NCI-H510A treated with DMSO at 0.1 percent for 48 hours (cell line): ENCODE measurements at places on chromosomes 12 and 14.

- DNase-seq = no peak
These were observed 396.7 kb downstream of the NPAS3 start for GRCh38 chr14:33335366-33335765.

DNA sequence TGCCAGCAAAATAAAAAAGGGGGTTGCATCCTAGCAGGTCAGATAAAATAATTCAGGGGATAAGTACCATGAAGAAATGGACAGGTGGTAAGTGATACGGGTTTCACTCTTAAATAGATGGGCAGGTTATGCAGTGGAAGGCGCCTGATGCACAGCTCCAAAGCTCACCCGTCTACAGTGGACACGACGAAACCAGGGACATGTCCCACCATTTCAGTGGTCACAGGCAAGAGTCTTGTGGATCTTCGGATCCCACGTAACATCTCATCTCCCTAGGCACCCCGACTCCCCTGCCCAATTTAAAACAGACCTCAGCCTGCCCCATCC lies 60.5 kb downstream of the DDX51 start:
- peak; percentile 66 for DNase-seq

GRCh38 chr12:12572659-12573058 lies 10.0 kb upstream of the DUSP16 start:
- DNase-seq = no peak

DNA sequence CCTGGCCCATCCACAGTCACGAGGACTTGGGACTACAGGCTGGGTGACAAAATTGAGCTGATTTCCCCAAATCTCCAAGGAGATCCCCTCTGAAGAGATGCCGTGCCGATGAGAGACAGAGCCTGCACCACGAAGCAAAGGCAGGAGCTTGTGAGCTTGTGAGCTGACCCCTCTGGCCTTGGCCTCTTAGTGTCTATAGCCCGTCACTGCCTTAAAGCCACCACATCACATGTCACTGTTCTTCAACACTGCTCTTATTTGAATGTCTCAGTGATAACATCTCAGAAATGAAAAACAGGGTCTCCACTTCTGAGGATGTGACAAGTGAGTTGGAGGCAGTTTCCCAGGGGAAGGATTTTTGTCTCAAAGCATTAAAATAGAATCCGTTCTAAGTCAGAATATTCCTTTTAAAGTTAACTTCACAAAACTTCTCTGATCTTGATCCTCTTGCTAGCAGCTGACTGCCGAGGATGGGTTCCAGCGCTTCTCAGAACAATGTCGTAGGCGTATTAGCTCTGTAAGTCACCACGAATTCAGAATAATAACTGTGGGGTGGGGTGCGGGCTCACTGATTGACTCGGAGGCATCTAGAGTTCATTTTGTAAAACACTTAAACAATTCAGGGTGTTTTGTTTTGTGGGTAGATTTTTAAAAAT lies 37.5 kb downstream of the CHST11 start:
- DNase-seq = no peak

GRCh38 chr14:62796431-62796830 lies 248.8 kb downstream of the KCNH5 start:
- DNase-seq = no peak

DNA sequence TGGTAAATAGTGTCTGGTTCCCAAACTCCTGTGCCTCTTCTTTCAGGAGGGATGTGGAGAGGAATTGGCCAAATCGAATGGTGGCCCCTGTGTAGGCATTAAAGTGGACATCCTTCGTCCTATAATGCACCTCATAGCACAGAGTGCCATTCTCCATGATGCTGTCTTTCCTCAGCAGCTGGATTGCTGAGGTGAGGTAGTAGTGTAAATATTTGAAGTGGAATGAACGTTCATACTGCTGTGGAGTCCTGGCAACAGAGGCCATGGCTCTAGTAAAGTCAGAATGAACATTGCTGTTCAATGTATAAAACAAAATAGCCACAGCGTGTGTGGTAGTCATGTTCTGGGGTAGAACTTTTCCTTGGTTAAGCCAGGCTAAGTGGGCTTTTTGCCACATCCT lies 2.7 kb downstream of the ART4 start:
- DNase-seq = peak; percentile 29

DNA sequence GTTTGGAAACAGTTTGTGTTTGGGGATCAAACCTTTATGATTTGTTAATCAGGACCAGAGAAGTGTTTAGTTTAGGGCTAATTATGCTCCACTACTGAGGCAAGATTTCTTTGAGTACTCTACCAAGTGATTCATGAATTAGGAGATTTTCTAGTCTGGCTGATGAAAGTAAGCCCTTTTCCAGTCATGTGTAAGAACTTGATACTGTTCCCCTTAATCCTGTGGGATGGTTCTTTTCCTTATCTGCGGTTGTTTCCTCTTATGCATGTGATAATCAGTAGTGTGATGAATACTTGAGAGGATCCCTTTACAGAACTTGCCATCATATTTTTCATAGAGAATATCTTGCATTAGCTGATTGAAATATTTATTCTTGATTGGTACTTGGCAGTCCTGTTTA lies 42.1 kb downstream of the DYRK2 start:
- DNase-seq = no peak

DNA sequence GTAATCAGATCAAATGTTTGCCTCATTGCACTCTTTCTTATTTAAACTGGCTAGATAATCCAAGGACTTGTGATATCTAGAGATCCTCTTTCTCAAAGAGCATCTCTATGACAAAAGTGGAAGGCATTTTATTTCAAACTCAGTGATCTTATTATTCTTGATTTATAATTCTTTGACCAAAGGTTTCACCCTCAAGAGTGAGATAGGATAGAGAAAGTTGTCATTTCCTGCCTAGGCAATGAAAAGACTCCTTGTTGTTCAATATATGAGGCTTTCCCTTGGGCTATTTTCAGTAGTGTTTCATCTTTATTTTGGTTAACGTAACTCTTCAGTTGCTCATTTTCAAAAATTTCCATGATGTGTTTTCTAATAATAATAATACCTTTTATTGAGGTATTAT lies 18.0 kb upstream of the INSM2 start:
- no peak for DNase-seq

- DNase-seq = no peak
These were observed 8.1 kb downstream of the OR10G2 start for GRCh38 chr14:21626491-21627230.

DNA sequence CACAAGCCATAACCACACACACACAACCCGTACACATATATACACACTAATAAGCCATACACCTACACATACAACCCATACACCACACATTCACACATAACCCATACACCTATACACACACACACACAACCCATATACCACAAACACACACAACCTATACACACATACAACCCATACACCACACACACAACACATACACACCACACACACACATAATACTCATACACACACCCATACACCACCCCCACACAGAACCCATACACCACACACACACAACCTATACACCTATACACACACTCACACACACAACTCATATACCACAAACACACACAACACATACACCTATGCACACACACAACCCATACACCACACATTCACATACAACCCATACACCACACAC lies 44.1 kb downstream of the TMEM121 start:
- DNase-seq = no peak

GRCh38 chr12:99529966-99530365 lies 117.6 kb upstream of the GARIN6 start:
- DNase-seq = no peak

DNA sequence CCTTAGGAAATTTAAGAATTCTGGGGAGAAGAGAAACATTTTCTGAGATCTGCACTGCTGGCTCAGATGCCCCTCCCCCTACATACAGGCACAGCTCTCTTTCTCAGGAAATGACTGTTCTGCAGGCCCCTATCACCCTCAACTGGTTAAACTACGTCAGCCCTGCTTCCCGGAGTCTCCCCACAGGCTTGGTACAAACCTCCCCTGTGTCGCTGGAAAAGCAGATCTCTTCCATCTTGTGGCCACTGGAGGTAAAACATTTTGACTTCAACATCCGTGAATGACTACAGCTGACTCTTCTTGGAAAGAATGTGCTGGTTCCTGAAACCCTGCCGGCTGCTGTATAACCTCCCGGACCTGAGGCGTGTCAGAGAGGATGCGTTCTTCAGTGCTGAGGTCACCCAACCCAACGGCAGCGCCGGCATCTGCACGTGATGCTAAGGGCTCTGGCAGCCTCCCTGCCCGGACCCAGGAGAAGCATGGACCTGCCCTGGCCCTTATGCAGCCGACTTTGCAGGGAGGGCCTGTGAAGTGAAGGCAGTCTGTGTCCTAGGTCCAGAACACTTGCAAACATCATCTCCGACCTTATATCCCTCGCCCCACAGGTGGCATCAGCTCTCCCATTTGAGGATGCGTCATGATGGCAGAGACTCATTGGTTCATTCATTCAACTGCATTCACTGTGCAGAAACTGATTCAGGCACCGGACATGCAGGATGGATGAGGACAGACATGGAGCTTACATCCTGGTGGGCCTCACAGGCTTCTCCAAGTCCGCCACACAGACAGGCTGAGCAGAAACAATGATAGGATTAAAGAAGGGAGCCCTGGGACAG lies 129.2 kb downstream of the GCH1 start:
- peak; percentile 80 for DNase-seq

DNA sequence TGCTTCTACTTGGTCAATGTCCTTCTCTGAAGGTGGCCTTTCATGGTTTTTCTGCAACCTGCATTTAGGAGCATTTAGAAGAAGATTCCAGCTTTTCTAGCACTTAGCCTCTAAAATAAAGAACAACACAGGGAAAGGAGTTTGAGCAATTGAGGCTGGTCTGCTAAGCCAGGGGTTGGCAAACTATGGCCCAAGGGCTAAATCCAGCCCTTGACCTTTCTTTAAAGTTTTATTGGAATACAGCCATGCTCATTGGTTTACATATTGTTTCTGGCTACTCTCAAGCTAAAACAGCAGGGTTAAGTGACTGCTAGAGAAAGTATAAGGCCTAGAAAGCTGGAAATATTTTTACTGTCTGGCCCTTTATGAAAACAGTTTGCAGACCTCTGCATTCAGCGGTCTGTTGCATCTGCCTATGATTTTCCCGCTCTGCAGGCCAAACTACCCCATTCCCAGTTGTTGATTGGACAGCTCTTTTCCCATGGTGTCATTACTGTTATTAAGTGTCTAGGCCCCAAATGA lies 39.3 kb downstream of the SPRING1 start:
- peak; percentile 60 for DNase-seq

DNA sequence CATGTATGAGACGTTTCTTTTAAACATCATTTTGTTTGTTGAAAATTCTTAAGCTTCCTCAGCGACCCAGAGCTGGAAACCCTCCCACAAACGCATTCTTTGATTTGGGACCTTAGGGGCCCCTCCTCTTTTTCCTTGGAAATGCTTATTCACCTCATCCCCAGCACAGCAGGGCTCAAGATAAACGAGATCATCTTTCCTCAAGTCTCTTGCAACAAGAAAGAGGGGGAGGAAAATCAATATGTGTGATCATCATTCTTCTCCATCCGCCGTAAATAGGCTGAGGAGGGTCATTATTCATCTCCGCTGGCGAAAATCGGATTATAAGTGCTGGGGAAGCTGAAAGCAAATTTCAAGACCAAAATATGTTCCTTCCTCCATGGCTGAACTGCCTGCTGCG lies 1415.2 kb downstream of the AACS start:
- DNase-seq = no peak

DNA sequence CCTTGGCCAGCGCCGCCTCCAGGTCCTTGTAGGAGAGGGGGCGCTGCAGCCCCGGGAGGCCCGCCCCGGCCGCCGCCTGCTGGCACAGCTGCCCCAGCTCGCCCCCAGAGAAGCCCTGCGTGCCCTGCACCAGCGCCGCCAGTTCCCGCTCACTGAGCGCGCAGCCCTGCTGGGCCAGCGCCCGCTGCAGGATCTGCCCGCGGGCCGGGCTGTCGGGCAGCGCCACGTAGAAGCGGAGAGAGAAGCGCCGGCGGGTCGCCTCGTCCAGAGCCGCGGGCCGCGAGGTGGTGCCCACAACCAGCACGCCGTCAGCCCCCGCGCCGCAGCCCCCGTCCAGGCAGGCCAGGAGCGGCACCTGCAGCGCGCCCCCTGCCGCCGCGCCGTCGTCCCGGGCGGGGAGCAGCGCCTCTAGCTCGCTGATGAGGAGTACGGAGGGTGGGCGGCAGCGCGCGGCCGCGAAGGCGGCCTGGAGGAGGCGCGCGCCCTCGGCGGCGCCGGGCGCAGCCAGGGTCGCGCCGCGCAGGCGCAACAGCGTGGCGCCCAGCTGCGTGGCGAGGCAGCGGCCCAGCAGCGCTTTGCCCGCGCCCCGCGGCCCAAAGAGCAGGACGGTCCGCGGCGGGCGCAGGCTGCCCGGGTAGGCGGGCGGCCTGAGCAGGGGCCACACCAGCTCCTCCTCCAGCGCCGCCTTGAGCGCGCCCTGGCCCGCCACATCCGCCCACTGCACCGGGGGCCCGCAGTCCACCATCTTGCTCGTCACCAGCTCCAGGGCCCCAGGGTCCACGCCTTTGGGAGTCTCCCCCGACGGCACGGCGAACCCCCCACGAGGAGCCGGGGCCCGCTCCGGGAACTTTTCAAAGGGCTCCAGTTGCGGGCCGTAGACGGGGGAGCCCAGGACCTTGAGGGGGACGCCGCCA lies 27.7 kb downstream of the FIGNL2 start:
- peak; percentile 73 for DNase-seq

DNA sequence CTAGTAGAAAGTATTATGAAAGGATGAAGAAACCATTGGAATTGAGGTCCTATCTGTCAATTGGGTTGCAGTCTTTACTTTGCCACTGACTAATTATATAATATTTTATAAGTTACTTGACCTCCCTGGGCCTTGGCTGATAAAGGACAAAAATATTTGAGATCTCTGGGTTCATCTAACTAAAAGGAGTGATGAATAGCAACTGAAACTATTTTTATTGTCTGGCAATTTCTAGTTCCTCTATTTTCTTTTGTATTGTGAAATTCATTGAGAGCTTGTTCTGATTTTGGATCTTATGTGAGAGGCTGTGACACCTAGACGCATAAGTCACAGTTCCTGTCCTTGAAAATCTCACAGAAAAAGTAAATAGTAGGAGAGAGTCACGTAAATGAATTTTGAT lies 415.7 kb upstream of the ATP2B1 start:
- DNase-seq = no peak

DNA sequence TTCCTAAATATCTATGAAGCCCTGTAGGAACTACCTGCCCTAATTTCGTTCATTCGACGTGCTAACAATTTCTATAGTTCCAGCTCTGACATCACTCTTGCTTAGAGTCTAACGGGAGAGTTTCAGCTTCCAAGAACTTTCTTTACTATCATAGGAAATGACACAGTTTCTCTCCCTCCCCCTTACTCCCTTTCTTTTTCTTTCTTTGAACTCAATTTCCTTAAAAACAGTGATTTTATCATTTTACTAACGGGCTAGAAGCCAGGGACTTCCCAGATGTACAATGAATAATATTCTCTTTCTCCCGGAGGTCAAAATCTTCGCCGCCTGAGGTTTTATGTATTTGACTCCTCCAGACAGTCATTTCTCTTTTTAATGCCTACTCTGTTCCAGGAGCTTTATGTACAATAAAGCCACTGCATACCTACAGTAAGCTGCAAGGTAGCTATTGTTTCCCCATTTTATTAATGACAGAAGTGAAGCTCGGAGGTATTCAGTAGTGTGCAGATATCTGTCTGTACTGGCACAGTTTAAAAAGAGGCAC lies 15.7 kb downstream of the SMCO2 start:
- no peak for DNase-seq
